Astrocyte (in vitro differentiated cells and primary cell): ENCODE measurements at places on chromosomes 5 and 9.

DNA sequence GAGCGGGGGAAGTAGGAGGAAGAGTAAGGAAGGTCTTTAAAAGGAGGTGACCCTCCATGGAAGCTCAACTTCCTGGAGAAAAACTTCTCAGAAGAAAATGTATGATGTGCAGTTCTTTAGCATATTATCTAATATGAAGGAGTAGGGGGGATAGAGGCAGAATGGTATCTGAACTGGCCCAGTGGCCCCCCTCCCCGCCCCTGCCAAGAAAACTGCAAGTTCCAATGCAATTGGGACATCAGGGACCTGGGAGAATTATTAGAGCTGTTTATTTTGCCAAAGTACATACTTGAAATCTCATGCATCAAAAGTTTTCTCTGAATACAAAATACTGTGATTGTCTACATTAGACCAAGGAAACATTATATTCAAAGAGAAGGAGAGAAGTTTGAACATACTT, 40.6 kb upstream of the GAS1 start:
- no peak for DNase-seq

DNA sequence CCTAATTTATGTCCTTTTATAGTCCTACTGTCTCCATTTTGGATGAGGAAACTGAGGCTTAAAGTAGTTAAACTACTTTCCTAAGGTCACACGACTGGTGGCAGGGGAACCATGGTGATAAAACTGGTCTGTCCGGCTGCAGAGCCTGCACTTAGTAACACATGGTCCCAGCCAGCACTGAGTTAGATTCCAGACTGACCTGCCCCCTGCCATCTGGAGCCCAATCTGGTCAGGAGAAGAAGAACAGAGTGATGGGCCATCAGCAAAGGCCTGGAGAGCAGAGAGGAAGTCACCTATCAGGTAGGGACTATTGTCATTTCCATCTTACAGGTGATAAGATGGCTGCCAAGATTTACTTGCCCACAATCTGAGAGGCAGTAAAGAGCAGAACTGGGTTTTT, 86.6 kb upstream of the SLC25A48 start:
- DNase-seq = no peak

- DNase-seq = no peak
These were observed 264.6 kb upstream of the ZNF608 start for GRCh38 chr5:125011014-125011413.

DNA sequence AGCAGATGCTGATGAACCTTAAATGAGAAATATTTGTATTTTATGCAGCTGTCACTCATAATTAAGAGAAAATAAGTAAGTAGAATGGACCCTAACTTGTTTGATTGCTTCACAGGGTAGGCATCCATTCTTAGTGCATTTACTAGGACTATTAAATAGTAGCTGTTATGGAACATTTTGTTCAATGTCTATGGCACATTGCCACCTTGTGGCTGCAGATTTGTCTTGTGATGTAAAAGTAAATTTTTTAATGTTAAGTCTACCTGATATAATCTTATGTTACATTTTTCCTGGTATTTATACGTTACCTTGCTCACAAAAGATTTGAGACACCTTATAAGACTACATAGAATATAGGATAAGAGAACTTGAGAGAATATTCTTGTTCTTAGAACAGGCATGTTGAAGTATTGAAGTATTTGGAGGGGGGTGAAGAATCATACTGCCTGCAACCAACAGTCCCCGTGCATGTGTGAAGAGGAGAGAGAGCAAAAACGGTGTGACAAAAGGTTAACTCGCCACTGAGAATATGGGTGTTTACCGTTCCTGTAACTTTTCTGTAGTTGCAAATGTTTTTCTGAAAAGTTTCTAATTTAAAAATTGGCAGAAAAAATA, 161.1 kb downstream of the MAST4 start:
- peak; percentile 36 for DNase-seq

- no peak for DNase-seq
These were observed 35.7 kb downstream of the SIL1 start for GRCh38 chr5:139162448-139162847.

- DNase-seq = no peak
These were observed 354.8 kb downstream of the TAF11L14 start for GRCh38 chr5:17989036-17989435.

DNA sequence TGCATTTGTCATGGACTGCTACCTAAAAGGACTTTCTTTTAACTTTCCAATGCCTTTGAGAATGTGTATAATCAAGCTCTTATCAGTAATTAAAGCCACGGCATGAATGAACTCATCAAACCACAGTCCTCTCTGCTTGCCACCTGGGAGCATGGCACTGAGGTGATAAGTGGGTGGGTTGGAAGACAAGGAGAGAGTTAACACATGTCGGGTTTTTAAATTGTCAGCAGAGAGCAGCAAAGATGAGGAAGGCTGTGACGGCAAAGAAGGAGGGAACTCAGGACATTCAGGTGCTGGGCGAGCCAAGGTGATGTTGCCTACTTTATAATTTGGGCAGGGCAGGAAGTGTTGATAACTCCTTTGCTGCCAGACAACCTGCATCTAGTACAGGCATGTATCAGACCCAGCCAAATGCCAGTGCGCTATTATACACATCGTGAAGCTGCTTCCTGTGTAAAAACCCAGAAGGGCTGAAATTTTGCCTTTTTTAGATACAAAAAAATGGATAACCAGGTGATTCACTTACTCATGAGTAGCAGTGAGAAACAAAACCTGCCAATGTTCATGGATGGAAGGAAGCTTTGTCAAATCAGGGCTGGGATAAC, 269.1 kb downstream of the KIF4B start:
- DNase-seq = no peak

DNA sequence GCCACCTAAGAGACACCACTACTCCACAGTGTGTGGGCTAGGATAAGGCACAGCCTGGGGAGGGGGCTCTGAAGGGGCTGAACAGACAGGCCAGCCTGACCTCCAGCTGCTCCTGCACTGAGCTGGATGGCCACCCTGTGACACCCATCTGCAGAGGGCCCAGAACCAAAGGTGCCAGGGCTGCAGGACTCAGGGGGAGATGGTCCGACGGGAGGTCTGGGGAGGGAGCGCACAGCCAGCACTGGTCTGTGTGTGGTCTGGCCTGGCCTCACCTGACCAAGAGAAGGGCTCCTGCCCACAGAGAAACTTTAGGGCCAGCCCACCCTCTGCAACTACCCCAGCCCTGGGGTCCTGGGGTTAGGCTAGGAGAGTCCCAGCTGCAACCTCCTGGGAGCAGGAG, 789 bp downstream of the LTC4S start:
- DNase-seq = no peak

DNA sequence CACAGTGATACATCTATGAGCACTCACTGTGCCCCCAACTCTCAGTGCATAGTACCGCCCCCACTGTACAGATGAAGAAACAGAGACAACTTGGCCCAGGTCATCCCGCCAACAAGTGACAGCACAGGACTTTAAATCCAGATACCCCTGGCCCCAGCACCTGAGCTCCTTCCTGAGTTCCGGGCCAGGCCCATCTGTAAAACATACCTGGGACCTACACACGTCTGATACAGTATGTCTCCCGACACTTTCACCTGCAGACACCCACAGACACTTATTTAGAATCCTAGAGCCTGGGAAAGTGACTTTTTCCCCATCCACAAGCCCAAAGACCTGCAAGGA, 60.8 kb upstream of the SLC25A51 start:
- no peak for DNase-seq

DNA sequence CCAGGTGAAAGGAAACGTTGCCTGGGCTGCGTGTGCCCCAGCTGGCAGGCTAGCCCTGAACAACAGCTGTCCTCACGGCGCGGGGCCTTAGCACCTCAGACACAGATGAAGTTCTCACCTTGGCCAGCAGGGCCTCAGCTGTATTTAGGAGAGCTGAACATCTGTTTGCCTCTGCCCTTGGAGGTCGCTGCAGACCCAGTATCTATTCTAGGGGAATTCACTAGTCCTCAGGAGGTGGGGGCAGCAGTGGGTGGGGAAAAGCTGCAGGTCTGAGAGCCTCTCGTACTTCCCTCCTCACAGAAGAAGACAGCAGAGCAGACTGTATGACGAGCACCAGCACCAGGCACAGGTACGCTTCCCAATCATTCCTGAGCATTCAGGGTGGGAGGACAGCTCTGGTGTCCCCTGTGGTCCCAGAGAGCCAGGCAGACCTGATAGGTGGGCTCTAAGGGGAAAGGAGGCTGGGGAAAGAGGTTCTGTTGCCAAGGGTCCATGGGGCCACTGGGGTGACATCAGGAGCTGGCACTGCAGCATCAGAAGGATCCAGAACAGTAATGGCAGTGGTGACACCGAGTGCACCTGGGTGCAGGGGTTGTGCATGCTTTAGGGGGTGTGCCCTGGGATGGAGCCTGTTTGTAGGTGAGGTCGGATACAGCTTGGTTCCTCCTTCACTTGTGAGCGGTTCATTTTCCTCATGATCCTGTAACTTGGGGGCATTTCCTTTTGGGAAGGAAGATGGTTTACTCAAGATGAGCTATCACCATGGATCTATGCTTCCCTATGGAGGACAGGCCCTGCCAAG, 13.8 kb downstream of the CD74 start:
- DNase-seq = no peak

DNA sequence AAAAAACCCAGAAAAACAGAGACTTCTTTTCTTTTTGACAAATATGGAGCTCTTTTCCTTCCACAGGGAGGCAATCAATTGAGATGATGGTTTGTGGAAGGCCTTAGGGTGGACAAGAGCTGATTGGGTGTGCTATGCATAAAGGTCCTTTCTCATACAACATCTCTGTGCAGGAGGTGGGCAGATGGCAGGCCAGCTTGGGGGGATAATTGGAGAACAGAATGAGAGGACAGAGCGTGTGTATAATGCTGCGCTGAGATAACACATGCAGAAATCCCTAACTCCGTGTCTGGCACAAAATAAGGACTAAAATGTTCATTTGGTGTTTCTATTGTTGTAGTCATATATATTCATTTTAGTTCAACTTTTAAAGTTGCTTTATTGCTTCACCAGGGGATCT, 159.0 kb upstream of the MEF2C start:
- no peak for DNase-seq

- no peak for DNase-seq
These were observed 648.6 kb downstream of the SEMA5A start for GRCh38 chr5:8897316-8897715.

DNA sequence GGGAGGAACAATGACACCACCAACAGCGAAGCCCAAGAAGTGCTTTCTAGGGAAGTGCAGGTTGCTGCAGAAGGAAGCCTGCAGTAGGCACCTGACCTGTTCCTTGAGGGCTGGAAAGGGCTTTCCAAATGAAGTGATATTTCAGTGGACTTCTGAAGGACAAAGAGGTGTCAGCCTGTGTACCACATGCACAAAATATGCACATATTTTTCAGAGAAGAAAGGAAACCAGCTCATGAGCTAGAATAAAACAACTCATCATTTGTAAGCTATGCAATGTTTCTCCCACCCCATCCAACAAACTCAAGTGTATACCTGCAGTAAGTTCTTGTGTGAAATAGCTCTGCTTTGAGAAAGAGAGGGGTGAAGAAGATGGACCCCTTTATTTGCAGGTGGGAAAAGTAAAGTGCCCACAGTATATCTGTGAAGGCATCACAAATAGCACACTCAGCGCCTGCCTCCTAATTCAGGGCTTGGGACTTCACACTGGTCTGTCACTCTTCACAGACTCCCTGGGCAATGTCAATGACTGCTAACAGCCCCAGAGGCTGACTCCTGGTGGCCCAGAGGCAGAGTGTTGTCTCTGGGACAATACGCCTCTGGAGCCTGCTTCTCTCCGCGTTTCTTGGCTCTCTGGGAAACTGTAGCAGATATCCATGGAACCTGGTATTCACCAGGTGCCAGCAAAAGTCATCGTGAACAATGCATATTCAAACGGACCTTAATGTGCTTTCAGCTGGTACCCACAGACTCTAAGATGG, 198.1 kb upstream of the EFNA5 start:
- peak; percentile 27 for DNase-seq

- no peak for DNase-seq
These were observed 47.7 kb upstream of the BOD1 start for GRCh38 chr5:173664154-173664526.

DNA sequence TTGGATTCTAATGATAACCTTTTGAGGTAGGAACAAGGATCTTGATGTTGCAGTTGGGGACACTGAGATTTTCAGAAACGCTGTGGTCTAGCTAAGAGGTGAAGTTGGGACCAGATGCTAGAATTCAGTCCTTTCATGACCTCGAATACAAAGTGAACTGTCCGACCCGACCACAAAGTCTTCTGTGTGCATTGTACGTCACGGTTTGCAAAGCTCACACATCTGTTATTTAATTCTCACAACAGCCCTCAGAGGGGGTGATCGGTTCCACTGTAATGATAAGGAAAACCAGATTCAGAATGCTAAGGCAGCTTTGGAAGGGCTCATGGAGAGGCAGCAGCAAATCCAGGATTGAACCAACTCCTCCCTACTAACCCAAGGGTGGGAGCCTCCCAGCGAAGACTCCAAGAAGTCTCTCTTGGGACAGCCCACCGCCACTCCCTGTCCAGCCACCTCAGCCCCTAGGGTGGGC, 16.6 kb upstream of the KIF12 start:
- DNase-seq = no peak

DNA sequence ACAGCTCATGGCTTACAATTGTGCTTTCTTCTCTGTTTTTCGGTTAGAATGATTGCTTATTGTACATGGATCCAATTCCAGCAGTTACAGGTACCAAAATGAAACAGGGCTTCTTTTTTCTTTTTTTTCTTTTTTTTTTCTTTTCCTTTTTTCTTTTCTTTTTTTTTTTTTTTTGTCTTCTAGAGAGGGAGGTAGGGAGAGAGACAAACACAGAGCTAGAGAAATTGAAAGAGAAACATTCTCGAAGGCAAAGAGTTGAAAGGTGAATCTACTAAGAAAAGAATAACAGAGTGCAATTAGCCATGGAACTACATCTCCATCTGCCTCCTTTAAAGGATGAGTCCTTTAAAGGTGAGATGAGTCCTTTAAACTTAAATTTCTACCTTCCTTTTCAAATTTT, 1.0 kb upstream of the EDIL3 start:
- no peak for DNase-seq
